ENCODE measurements at places on chromosomes 6 and 20.
A peak's percentile ranks its signal among the peaks of the same experiment; 100 is the strongest.

DNA sequence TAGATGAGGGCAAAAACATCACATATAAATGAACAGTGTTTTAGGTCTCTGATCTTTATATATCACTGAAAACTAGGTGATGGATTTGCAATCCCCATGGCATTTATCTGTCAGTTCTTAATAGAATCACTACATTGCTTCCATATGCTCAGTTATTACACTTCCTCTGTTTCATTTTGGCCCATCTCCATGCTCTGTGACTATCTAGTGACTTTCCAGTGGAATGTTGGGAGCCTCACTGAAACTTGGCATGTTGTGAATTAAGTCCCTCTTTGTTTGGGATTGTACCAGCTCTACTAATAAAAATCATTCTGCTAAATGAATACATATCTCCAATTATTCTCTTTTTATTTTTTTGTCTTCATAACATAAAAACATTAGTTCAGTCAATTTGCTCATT lies 226.1 kb upstream of the CEP162 start:
- no peak for DNase-seq

GRCh38 chr20:12086359-12086758 lies 168.7 kb downstream of the BTBD3 start:
- DNase-seq: no peak

- no peak for DNase-seq
Measured at GRCh38 chr6:47603227-47603626, 95.2 kb upstream of the ADGRF4 start.

GRCh38 chr6:142860498-142860897 lies 84.5 kb downstream of the HIVEP2 start:
- DNase-seq: no peak

- DNase-seq: no peak
Measured at GRCh38 chr6:43971776-43972126, 155.5 kb downstream of the MRPL14 start.

GRCh38 chr20:19502169-19502568 lies 255.9 kb upstream of the RIN2 start:
- no peak for DNase-seq

GRCh38 chr6:164753517-164753916 lies 555.9 kb downstream of the C6orf118 start:
- no peak for DNase-seq

- no peak for DNase-seq
Measured at GRCh38 chr6:40948570-40948969, 90.5 kb downstream of the UNC5CL start.

GRCh38 chr6:120938164-120938875 lies 396.0 kb downstream of the TBC1D32 start:
- DNase-seq: no peak

DNA sequence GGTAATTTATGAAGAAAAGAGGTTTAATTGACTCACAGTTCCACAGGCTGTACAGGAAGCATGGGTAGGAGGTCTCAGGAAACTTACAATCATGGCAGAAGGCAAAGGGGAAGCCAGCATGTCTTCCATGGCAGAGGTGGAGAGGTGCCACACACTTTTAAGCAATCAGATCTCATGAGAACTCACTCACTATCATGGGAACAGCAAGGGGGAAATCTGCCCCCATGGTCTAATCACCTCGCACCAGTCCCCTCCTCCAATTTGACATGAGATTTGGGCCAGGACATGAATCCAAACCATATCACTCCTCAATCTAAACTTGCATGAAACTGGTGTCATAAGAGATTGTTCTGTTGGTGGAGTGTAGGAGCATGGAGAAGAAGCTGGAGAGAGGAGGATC lies 51.6 kb upstream of the CCN6 start:
- DNase-seq: no peak

DNA sequence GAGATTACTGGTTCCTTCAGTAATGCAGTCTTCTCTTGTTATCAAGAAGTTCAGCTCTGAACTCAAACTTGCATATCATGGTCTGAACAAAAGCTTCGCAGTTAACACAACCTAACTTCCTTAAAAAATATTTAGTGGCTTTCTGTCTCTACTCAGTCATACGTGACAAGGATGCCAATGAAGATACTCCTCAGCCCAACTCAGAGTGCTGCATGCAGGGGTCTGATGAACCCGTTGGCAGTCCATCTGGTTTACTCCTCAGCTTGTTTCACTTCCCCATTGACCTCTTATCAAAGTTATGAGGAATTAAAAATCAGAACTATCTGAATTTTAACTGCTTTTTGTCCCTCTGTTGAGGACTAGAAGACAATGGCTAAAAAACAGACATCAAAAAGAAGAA lies 56.6 kb upstream of the RIN2 start:
- no peak for DNase-seq

DNA sequence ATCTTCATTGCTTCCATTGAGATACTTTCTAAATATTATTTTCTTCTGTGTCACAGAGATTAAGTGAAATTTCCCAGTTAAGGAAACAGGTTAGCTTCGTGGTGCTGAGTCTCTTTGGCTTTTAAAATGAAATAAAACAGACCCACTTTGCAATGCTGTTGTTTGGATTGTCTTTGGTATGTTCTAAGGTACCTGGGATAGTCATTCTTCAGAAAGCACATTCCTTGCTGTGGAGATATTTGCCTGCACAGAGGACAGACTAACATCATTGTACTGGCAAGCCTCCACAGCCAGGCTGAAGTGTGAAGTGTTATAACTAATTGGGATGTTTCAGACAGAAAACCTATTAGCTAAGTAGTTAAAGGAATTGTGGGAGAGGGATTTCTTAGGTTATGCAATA lies 148.8 kb upstream of the EPHA7 start:
- no peak for DNase-seq

GRCh38 chr6:140208286-140208685 lies 833.8 kb upstream of the CITED2 start:
- no peak for DNase-seq

DNA sequence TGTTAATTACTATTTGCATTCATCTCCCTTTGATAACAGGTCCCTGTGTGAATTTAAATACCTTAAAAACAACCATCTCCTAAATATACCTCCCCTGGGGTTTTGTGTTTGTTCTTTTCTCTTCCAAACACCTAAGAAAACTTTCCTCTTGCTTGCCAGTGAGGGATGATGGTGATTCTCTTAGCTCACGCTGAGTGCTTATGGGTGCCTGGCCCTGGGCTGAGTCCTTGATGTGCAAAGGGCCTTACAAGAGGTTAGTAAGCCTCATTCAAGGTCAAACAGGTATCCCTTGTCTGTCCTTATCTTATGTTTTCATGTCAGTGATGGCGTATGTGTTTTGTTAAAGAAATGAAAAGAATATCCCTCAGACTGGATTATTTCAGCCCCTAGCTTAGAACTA lies 76.3 kb downstream of the SYCP2L start:
- no peak for DNase-seq

DNA sequence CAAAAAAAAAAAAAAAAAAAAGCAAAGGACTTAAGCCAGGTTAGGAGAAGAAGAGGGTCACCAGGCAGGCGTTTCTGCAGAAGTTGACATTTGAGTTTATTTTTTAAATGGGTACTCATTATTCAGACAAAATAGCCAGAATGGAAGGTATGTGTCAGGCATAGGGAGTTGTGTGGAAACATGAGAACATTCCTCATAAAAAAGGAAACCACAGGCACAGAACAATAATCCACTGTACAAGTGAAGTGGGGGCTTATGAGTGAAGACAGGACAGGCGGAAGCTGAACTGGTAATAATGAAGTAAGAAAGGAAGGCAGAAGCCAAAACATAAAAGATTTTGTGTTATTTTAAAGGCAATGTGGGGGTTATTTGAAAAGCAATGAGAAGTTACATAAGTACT lies 104.6 kb downstream of the EPB41L2 start:
- DNase-seq: no peak

GRCh38 chr6:57313711-57314471 lies 3.5 kb upstream of the PRIM2 start:
- DNase-seq: no peak

DNA sequence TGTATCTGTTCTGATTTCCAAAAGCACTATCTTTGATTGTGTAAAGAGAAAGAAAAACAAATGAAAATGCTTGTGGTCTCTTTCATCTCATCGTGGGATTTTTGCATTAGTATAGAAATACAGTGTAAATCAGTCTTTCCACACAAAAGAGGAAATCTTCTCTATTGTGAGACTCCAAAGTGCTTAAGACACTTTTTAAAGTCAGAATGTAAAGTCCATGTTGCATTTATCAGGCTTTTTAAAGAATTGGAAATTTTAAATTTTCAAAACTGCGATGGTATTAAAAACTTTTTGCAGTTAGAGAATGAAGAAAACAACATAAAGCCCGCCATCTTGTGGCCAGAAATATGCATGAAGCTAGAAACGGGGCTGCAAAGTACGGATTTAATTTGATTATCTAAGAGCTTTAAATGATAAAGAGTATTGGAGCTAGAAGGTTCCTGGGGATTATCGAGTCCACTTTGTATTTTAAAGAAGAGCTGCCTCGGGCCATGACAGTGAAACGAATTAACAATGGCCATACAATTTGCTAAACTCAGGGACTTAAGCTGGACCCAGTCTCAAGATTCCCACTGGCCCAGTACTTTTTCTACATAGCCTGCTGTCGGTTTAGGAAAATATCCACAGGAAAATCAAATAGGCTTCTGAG lies 339.6 kb downstream of the ARHGAP18 start:
- peak; percentile 27 for DNase-seq

DNA sequence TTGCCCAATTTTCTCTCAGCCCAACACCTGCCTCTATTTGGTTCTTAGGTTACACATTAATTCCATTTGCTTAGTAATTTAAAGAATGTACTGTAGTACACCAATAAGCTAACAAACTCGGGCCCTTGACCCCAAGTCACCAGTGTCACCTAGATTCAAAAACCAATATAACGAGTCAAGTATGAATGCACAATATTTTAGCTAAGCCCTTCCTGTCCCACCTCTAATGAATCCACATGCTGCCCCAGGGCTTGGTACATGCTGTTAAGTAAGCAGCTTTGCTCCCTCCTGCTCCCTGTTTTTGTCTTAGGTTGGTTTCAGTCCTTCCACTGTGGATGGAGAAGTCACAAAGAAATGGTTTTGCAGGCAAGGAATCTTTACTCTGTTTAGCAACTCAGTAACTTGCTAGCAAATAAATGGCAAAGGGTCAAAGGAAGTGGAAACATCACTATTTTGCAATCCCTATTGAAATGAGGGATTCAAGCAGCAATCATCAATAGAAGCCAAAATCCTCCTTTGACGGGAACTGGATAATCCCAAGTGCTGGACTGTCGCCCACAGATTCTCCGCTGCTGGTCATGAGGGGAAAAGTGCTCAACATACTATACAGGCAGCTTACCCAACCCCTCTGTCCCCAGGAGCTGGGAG lies 5.0 kb upstream of the MPC1 start:
- DNase-seq: no peak

DNA sequence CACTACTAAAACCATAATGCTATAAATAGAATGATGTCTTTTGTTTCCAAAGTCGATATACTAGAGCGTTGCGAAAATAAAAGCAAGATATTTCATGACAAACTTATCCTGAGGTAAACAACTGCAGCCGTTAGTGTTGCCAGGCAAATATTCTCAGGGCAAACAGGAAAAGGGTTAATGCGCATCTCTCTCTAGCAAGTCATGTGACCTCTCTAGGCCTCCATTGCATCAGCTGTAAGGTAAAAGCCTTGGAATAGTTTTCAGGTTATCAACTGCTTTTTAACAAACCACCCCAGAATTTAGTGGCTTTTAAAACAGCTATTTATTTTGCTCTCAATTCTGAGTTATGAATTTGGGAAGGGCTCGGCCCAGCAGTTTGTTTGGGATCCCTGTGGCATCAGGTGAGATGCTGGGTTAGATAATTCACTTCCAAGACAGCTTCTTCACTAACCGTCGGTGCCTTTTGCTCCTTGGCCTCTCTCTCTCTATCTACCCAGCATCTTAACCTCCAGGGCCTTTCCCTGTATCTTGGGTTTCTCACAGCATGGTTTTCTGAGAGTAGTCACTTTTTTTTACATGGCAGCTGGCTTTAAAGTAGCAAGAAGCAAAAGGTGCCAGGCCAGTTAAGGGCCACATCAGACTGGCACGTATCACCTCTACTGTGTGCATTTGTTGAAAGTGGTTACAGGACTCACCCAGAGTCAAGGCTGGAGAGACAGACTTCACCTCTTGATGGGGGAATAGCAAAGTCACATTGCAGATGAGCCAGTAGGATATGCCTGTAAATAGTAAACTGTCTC lies 39.2 kb upstream of the LTV1 start:
- DNase-seq: no peak

DNA sequence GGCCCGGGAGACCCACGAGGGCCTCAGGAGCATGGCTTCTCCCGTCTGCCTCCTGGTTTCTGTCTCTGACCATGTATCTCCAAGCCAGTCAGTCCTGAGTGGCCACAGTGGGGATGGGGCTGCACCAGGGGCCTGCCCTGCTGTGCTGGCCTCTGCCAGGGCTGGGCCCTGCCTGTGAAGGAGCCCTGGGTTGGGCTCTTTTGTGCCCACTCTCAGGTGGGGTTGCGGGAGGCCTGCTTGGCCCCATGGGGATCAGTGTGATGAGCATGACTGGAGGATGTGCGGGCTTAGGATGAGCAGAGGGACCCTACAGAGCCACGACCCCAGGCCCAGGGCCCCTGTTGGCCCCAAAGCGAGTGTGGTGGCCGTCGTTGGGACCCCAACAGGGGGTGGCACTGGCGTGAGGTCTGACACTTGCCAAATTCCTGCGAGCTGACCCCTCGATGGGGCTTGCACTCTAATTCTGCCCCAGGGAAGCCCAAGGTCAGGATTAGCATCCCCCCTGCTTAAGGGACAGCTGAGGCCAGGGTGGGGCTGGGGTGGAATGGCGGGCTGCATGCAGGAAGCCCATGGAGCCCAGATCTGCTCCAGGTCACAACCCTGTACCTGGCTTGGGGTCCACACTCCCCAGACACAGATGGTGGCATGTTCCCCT lies 90.0 kb upstream of the BHLHE23 start:
- DNase-seq: no peak

DNA sequence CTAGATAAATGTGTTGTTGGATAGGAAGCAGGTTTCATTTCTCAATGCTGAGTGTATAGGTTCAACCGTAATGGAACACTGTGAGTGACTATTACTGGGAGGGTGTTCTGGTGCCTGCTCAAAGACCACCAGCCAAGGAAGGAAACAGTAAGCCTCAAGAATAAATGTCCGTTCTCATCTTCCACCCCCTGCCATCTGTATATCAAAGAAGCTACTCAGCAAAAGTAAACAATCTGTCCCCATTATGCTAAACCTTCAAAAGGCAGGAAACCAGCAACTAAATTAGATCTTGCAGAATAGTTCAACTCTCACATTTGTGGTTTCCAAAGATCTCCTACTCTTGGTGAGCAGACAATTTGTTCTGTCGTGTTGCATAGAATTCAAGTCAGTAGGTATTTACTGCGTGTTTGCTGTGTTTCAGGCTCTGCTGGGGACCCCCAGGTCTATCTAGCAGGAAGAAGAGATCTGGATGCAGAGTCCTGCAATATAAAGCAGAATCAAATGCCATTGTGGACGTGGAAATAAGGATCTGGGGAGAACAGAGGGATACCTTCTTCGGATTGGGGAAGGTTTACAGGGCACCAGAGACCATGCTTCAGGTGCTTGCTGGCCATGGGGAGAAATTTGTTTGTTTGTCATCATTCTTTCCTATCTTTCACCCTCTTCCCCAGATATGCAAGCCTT lies 87.3 kb downstream of the SCML4 start:
- no peak for DNase-seq

GRCh38 chr20:36472637-36473090 lies 68.7 kb upstream of the MYL9 start:
- no peak for DNase-seq

Measured in stimulated activated CD4-positive, alpha-beta T cell treated with anti-CD3 and anti-CD28 coated beads, TNF-alpha, amount 100 ng/mL, for 48 hours (primary cell).